ENCODE measurements at places on chromosomes 13 and 19.

GRCh38 chr19:31334849-31335624, 14.2 kb downstream of the TSHZ3 start:
- no peak for DNase-seq

- no peak for DNase-seq
Measured at GRCh38 chr13:97627566-97627965, 193.6 kb downstream of the RAP2A start.

DNA sequence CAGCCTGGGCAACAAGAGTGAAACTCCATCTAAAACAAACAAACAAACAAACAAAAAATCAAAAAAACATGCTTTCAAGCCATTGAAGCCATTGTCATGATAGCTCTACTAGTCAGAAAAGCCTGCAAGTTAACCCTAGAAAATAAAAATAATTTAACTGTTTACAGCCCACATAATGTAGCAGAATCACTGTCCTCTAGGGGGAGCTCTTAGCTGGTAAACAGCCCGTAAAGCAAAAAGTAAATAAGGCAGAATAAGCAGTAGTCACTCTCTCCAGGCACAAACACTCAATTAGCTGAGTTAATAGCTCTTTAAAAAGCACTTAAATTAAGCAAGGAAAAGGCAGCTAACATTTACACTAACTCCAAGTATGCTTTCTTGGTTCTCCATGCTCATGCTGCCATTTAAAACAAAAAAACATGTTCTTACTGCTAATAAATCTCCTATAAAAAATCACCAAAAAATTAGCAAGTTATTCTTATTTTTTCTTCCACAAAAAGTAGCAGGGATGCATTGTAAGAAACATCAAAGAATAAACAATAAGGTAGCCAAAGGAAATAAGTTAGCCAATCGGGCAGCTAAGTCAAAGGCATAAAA, 11.3 kb downstream of the LILRB4 start:
- DNase-seq, result no peak

DNA sequence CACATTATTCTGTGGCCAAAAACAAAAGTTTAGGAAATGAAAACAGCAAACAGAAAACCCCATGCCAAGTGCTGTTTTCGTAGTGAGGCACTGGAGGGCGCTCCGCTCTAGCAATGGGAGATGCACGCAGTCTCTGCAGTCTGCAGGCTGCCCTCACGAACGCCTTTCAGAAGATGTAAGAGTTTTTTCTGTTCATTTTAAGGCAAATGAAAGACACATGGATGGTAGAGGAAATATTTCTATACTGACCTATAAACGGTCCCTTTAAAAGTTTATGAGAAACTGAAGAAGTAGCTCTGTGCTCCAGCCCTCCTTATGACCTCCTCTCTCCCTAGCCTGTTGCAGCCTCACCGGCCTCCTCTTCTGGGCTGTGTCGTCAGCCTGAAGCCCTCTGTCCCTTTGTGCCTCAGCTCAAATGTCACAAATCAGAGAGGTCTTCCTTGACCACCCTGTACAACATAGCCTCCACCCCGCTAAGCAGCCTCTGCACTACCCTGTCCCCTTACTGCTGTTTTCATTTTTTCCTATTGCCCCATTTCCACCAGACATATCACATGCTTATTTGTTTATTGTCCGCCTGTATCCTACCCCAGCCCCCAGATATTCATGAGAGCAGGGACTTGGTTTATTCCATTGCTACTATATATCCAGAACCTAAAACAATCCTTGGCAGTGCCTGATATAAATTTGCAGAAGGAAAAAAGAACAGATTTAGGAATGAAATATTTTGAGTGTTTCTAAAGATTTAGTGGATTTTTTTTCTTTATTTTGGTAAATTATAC, 116.4 kb downstream of the TM9SF2 start:
- peak; percentile 48 for DNase-seq

GRCh38 chr19:38763795-38764220, 9.5 kb downstream of the LGALS7 start:
- no peak for DNase-seq

DNA sequence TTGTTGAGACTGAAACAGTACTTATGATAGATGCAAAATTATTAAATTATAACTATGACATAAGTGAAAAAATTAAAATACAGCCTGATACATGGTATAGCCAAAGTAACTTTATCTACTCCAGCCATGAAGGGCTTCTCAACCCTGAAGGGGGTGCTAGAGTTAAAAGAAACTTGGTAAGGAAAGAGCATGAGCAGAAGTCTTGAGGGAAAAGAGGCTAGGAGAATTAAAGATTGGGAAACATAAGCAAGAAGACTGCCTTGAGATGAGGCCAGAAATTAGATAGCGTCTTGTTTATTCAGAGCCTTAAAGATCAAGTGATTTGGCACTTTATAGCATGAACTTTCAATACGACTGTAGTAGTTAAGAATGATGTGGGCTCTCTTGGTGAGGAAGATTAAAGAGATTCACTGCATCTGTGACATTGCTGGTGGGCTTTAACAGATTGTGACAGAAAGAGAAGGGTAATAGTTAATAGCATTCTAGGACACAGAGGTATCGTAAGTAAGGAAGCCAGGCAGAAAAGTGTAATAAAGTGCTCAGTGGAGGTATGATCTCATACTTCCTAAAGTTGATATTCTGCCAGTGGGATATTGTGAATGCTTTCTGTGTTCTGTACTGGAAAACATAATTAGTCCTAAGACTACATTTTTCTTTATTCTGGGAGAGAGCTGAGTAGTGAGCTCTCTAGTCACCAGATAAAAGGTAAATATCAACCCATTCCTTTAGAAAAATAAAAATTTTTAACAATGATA, 385.4 kb upstream of the PRR20A start:
- no peak for DNase-seq

- no peak for DNase-seq
Measured at GRCh38 chr13:98293570-98294142, 116.6 kb upstream of the RNF113B start.

DNA sequence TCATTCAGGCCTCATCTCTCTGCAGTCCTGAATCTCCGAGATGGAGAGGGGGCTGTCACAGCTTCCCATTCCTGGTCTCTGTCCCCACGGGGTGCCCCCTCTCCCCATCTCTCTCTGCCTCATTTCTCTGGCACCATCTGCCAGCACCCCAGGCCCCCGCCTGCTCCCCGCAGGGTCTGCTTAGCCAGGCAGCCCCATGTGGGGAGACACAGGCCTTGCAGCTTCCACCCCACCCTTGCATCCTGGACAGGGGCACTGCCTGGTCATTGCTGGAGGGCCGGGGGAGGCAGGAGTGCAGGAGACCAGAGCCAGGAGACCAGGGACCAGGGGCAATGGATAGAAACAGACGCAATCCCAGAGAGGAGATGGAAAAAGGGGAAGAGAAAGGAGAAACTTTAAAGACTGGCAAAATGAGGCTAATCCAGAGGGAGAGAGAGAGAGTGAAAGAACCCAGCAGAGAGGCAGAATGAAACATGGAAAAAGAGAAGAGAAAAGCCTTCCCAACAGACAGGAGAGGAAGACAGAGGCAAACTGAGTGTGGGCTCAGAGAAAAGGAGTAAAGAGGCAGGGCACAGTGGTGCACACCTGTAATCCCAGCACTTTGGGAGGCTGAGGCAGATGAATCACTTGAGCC, 8.8 kb upstream of the GIPR start:
- DNase-seq, result no peak

- DNase-seq, result no peak
Measured at GRCh38 chr13:27476943-27477703, 26.8 kb upstream of the MTIF3 start.

DNA sequence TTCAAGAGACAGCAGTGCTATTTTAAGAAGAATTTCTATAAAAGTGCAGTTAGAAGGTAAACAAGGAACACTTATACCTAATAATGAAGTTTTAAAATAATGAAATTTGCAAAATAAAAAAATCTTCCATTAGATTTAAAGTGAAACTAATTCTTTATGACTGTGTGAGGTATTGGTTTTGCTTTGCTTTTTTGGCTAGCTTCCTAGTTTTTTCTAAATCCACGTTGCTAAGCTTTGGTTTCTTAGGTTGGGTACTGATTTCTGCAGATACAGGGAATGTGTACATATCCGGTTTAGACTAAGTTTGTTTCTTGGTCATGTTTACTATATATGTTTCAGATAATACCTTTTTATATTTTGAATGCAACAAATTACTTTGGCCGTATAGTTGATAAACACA, 59.8 kb downstream of the SLC7A9 start:
- DNase-seq, result no peak

GRCh38 chr13:37306778-37307544, 201.5 kb upstream of the CSNK1A1L start:
- DNase-seq, result no peak

- DNase-seq, result no peak
Measured at GRCh38 chr13:29999492-30000369, 149.3 kb upstream of the UBL3 start.

DNA sequence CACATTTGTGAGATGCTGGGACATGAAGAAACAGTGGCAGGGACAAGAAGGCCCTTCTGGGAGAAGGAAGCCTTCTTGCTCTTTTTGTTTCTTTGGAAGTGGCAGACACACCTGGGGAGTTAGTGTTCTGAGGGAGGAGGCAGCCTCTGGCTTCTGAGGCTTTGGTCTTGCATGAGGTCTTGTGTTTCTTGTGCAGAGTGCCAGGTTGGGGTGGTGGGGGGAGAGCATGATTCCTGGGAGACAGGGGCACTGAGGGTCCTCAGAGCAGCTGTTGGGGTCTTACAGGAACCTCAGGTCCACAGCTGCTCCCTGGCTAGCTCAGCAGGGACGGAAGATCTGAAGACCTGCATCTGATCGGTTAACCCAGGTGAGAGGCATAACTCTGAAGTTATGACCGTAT, 167.5 kb upstream of the ZNF536 start:
- DNase-seq, result no peak

GRCh38 chr19:53878776-53879139, 3.2 kb upstream of the PRKCG start:
- no peak for DNase-seq

DNA sequence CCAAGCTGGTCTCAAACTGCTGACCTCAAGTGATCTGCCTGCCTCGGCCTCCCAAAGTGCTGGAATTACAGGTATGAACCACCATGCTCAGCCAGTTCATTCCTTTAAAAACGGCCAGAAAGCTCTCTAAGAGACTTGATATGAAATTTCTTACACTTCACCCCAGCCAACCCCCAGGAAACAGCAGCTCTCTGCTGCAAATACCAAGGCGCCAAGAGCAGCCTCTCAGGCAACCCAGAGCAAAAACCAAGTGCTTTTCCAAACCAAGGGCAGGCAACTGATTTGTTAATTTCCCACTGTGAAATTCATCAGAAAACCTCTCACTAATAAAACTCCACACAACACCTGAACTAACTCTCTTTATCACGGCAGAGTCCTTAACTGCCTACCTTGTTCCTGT, 44.9 kb downstream of the LATS2 start:
- DNase-seq, result no peak

DNA sequence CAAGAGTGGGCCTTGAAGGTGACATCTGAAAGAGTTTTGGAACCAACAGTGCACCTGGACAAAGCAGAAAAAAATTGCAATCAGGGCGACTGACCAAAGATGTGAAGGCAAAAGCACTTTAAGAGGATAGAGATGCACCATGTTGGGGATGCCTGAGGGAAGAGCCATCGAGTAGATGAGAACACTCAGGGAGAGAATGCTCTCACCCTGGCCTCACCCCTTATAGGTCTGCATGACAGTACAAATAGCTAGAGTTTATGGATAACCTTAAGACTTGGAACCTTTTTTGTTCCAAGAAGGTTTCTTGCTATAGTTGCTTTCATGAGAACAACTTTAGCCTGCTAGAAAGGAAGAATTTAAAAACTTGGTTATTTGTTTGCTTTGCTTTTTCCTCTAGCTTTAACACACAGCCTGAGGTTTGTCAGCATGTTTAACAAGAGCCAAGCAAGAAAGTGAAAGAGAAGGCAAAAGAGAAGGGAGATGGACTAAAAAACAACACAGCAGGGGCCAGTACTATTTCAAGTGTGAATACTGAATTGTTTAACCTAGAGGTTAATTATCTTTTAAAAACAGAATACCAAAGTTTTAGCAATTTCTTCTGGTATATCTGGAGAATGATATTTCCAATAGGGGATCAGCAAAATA, 418.9 kb downstream of the DIAPH3 start:
- no peak for DNase-seq

DNA sequence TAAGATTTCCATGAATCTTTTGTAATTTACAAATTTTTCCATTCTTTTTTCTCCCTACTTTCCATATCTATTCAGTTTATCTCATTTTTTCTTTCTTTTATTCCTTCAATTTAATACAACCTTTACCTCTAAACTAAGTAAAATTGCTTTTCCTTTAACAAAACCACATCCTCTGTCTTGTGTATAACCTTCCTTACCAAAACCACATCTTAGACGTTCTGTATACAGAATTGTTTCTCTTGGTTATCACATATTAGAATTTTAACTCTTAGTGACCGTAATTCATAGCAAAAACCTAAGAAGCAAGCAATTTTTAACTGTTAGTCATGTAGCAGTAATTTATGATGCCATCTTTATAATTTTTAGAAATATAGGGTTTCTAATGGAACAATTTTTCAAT, 15.0 kb downstream of the PPP5C start:
- DNase-seq, result no peak

DNA sequence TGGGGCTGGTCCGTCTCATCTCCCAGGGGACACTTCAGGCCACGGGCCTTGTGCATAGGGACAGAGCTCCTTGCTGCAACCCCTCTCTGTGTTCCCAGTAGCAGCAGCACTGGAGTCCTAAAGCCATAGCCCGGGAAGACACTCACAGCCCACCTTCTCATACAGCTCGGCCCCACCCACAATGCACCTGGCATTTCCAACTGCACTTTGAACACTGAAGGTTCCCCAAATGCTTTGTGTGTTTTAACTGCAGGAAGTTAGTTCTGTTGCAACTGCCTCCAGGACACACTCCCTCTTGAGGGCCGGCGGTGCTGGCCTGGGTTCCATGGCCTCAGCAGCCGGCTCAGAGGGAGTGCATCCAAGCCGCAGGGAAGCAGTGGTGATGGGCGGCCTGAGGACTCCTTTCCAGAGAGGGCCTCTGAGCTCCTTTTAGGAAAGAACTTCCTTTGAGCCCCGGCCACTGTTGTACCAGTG, 22.7 kb upstream of the TMEM255B start:
- no peak for DNase-seq

GRCh38 chr19:33202546-33203507, 8.7 kb downstream of the LRP3 start:
- DNase-seq, result no peak

DNA sequence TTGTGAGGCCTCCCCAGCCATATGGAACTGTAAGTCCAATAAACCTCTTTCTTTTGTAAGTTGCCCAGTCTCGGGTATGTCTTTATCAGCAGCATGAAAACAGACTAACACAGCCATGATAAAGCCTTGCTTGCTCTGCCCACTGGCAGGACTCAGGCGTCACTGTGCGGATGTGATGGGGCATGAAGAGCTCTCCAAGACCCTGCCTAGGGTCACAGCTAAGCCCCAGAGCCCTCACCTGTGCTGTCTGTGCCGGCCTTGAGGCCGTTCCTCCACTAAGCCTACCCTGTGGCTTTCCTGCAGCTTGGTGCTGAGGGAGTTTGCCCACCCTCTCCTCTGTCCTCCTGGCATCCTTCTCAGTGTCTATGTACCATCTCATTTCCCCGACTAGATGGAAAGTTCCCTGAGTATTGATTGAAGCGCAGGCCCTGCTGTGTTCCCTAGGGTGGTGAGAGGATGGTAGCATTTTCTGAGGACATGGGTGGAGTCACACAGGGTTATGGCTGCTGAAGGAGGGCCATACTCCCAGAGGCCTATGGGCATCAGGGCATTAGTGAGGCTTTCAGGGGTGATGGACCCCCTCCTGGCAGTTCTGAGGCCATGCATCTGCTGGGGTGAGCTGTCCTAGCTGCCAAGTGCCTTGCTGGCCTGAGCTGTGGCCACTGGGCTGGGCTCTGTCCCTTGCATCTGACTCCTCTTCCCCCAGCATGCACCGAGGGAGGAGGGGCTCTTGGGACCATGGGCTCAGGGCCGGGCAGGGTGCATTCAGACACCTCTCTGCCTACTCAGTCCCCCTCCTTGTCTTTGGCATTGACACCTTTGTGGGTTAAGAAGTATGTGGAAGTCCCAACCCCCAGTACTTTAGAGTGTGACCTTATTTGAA, 75.3 kb downstream of the TEX29 start:
- no peak for DNase-seq
